Dorsolateral prefrontal cortex (tissue), 122 donors: ENCODE measurements at places on chromosomes 11 and 22.

- DNase-seq, result no peak
These were observed 11.7 kb downstream of the OSBPL5 start for GRCh38 chr11:3153291-3153861.

GRCh38 chr11:102148059-102148458, 37.8 kb downstream of the YAP1 start:
- DNase-seq, result no peak

DNA sequence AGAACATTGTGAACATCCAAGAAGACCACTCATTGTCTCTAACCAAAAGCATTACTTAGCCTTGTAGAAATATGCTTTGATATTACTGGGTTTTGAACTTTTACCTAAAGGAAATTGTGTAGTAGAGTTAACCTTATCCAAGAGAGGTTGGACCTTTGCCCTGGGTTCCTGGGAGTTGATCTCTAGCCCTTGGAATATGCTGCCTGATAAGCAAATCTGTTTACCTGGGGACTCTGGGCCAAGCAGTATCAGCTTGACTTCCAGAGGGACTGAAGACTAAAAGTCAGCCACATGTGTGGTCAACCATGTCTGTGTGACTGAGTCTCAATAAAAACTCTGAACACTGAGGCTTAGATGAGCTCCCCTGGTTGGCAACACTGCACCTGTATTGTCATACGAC, 44.1 kb upstream of the CWF19L2 start:
- no peak for DNase-seq

DNA sequence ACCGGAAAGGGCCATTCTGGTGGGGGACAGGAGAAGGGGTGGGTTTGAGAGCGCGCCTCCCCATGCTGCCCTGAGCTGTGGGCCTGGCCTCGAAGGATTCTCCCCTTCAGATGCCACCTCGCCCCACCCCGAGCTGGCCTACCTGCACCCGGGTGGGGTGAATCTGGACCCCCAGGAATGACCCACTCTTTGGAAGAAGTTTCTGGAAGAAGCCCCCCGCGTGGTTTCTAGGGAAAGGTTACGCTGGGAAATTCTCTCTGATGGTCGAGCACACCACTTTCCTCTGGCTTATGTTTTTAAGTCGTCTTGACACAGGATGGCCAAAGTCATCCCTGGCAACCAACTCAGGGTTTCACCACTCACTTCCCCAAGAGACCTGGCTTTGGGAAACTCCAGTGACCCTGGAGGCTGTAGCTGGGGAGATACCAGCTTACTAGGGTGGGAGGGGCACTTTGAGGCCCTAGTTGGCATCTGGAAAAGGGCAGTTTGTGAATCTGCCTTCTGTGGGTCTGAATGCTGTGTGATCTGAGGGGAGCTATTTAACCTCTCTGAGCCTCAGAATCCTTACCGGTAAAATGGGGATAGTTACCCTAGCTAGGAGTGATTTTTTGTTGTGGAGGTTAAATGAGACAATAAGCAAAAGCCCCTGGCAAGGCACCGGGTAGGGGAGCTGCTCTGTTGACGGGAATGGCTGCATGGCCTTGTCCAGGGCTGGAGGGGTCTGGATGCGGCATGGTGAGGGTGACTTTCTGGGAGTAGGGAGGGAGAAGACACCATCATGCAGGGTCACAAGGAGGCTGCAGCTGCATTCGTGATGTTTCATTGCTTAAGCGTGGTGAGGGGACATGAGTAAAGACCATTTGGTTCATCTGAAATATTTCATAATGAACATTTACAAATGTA, 45.3 kb upstream of the ACCSL start:
- no peak for DNase-seq

- no peak for DNase-seq
These were observed 21.2 kb downstream of the ARRB1 start for GRCh38 chr11:75330291-75330690.

GRCh38 chr22:43878079-43878795, 13.6 kb downstream of the PNPLA5 start:
- DNase-seq, result peak; percentile 5
